ENCODE measurements at places on chromosomes 5 and 9. TPM values are rescaled to one million over a fixed set of nuclear protein-coding genes. Genes with fewer than 3 reads are reported as not detected.

DNA sequence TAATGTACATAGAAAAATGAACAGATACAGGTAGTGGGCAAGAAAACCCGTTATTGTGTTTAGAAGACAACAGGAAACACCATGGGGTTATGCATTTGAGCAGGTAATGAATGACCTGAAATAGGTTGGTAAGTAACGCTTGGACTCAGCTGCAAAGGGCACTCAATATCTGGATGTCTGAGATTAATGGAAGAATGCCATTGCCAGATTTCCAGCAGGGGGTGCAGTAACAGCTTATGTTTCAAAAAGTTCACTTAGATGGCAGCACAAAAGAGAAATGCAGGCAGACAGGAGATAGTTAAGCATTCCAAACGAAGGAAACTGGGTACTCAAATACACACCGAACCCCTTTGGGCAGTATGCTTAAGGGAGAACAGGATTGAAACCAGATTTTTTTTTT is 285.5 kb upstream of the VLDLR start:
- DNase-seq = no peak

FUT7 gene
- not detected for polyA plus RNA-seq

GPR21 gene
- polyA plus RNA-seq = 0.32 TPM

- DNase-seq = no peak
These were observed 13.5 kb upstream of the SLC6A19 start for GRCh38 chr5:1187950-1188334.

VCAN gene
- polyA plus RNA-seq = 3.5 TPM
